RWPE2 (cell line): ENCODE measurements at places on chromosomes 4 and X.

DNA sequence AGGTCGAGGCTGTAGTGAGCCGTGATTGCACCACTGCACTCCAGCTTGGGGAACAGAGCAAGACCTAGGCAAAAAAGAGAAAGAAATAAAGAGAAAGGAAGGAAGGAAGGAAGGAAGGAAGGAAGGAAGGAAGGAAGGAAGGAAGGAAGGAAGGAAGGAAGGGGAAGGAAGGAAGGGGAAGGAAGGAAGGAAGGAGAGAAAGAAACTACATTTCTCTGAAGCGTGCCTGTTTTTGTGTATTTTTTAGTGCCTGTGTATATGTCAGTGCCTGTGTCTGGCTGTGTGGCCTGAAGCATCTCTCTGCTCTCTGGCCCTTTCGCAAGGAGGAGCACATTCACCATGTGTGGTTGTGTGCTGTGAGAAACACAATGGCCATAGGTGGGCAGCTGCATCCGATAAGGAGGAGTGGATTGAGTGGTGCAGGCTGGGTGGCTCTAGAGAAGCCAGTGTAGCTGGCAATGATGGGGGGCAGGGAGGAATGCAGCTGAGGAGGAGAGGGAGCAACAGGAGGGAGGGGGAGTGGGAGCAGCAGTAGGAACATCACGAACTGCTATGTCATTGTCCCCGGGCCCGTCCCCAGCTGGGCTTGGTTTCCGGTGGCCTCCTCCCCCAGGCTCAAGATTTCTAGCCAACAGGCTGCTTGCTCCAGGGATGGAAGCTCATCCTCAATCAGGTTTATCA is 11.4 kb downstream of the SYN1 start:
- DNase-seq = no peak

DNA sequence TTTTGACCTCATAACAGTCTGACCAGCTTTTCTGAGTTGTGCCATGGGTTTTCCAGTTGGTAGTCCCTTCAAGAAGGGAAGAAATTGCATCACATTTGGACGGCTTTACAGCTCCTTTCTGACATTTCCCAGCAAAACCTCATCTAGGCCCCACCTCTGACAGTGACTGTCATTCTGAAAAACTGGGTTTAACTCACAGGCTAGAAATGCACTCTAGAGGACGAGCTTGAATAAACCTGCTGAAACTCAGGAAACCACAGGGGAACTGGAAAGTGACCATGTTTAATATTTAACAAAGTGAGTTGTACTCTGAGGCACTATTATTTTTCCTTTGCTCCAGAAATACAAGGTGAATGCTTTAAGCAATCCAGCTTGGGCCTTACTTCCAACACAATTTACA is 434.3 kb upstream of the RASGEF1B start:
- no peak for DNase-seq

DNA sequence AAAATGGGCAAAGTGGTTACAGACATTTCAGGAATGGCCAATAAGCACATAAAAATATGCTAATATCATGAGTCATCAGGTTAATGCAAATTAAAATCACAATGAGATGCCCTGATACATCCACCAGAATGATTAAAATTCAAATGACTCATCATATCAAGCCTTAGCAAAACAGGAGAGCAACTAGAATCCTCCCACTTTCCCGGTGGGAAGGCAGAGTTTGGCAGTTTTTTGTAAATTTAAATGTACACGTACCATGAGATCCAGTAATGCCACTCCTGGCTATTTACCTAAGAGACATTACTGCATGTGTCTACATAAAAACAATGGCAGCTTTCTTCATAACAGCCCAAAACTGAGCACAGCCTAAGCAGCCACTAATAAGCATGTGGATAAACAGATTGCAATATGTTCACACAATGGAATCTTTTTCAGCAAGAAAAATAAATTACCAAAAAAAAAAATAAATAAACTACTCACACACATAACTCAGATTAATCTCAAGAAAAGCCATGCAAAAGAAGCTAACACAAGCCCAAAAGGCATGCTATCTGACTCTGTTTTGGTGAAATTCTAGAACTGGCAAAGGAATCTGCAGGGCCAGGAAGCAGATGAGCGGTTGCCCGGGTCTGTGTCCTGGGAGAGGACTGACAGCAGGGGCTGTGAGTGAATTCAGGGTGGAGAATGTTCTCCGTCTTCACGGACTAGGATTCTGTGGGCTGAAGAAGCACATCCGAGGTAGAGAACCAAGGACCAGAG is 48.8 kb downstream of the AFAP1 start:
- no peak for DNase-seq

GRCh38 chrX:100477467-100477866 is 67.4 kb upstream of the PCDH19 start:
- DNase-seq = no peak

- no peak for DNase-seq
Observed at GRCh38 chrX:32597777-32598176, 613.6 kb downstream of the DMD start.

GRCh38 chr4:179051206-179051605 is 1609.0 kb upstream of the AGA start:
- DNase-seq = no peak

DNA sequence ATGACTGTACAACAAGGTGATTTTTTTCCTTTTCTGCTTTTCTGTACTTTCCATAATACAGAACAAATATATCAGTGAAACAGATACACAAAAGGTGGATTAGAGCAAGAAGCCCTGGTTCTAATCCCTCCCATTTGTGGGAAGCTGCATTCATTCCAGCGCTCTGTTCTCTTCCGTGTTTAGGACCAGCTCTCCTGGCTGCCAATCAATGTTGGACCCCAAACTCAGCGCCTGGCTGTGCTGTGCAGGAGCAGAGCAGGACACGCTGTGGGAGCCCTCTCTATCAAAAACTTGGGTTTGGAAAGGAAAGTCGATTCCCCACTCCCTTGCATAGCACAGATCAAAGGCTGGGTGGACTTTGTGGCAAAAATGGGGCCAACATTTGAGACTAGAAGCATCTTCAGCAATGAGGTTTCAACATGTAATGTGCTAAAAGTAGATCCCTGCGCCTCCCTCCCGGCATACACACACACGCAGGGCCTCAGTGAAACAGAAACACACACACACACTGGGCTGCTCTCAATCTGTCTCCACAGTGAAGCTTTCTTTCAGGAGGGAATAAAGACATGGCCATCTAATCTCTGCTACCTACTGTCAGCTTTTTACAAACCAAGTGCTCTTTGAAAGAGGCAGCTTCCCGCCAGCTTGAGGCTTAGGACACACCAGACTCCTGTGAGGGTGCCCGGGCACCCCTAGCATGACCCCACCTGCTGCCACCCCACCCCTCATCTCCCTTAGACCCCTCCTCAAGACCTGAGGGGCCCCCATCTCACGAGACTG is 12.2 kb downstream of the WDR1 start:
- no peak for DNase-seq

DNA sequence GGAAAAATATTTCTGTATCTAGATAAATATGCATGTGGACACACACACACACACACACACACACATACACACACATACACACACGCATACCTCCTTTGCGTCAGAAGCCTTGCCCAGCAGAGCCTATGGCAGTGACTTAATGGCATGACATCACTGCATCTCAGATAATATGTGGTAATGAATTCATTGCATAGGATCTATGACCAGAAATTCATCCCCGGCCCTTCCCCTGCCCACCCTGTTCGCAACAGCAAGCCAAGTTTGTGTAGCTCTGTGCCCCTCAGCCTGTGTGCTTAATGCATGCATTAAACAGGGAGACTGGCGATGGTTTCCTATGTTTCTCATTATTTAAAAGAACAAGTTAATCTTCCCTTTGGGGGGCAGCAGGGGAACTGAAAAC is 120.7 kb downstream of the NKX6-1 start:
- no peak for DNase-seq

- no peak for DNase-seq
Observed at GRCh38 chr4:40848251-40848650, 98.5 kb downstream of the NSUN7 start.

GRCh38 chr4:147535124-147535523 is 54.2 kb downstream of the EDNRA start:
- DNase-seq = no peak

- no peak for DNase-seq
Observed at GRCh38 chr4:69104719-69105275, 8.5 kb downstream of the UGT2B7 start.

GRCh38 chrX:105533951-105534350 is 288.4 kb upstream of the NRK start:
- no peak for DNase-seq

GRCh38 chr4:24103434-24104157 is 213.7 kb upstream of the PPARGC1A start:
- no peak for DNase-seq

- no peak for DNase-seq
Observed at GRCh38 chrX:25427873-25428555, 412.2 kb upstream of the ARX start.

DNA sequence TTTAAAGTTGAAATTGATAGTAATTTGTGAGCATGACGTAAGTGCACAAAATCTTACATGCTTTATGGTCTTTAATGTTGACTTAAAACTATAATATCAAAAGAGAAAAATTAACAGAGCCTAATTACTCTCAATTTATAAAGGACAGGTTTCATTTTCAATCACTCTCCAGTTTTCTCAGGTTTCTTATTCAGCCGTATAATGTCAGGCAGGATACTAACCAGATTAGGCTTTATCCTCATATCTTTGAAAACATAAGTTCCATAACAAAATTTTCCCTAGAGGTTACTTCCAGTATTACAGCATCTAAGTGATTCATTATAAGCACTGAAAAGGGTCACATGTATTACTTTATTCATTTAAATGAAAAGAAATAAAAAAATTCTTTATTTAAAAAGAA is 492.1 kb downstream of the PACRGL start:
- no peak for DNase-seq
